ENCODE measurements at places on chromosomes 12 and 14.

GRCh38 chr14:64147126-64147790 is 146.9 kb downstream of the ESR2 start:
- DNase-seq: no peak

DNA sequence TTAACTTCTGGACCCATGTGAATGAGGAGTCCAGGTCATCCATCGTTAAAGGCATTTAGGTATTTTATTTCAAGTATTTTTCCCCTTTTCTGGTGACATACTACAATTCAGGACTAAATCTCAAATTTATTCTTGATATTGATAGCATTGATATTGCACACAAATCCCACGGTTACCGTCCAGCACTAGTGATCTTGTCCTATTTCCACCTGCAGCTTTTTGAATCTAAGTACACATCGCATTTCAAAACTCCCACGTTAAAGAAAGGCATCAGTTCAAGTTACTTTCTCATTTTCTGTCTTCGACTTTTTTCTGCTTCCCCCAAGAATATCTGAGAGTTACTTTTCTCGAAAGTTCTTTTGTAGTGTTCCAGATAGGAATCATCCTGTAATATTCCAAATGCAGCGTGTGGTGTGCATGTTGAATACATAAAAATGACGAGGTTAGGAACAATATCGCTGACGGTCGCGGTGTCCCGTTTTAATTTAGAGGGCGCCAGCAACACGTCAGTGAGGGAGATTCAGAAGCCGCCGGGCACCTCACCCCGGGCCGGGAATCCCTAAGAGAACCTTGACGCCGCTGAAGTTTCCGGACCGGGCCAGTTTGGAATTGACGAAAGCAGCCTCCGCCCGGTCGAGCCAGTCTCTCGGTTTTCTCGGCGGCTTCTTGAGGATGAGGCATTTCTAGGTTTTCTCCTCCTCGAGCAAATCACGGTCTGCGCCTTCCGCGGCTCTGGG is 569 bp upstream of the RGS6 start:
- no peak for DNase-seq

DNA sequence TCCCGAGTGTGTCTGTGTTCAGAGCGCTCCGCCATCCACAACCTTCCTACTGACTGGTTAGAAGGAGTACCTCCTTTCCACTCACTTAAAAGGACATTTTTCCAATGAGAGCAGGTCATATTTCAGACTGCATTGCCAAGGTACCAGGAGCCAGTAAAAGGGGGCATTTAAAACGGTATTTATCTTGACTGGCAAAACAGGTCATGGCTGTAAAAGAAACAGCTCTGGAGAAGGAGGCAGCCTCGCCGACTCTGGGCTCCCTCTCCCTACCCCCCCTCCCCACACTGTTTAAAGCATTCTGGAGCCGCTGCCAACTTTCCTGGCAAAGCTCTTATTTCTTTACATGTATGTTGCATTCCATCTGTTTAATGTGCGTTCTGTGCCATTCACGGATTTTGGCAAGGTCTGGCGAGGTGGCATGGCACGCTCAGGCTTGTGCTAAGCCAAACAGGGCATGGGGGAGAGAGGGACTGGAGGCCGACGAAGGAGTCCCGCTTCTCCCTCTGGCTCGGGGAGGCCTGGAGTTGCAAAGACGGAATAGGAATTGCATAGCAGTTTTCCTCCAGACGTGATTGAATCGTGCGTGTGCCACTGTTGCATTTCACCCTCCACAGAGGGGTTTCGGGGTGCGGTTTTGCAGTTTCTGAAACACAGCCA is 41.2 kb upstream of the MED13L start:
- DNase-seq: no peak

GRCh38 chr12:31331242-31331641 is 5.3 kb upstream of the SINHCAF start:
- no peak for DNase-seq

DNA sequence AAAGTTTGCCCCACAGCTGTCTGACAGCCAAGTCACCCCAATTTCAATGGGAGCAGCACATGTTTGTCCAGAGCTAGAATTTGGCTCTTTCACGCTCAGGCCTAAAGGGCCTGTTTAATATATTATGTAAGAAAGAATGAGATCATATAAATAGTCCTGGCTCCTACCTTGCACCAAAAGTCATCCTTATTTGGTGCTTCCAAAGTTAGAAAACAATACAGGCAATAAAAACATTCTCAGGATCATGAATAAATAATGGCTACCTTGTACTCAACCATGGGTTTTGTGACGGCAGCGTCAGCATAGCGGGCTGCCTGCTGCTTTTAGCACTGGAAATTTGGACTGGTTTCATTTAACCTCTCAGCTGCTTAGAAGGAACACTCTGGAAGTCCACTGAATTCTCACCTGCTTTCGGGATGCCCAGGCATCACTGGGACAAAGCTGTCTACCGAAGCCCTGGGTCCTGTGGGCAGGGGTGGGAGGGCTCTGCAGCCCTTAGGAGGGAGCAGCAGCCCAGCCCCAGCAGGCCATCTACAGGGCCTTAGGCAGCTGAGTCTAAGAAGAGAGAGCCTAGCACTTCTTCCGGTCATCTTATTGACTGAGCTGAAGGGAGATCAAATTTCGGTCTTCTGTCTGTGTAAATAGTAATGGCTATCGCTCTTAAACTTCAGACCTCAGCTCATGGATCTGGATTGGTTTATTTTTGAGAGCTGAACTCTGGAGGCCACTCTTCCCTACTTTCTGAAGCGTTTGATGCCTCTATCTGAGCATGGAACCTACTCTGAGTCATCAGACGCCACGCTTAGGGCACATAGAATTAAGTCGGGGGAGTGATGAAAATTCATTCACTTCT is 106.5 kb downstream of the SAMD4A start:
- DNase-seq: no peak

GRCh38 chr14:96799489-96800054 is 2.4 kb downstream of the VRK1 start:
- no peak for DNase-seq

- no peak for DNase-seq
Observed at GRCh38 chr12:3158851-3159465, 81.8 kb downstream of the TSPAN9 start.

DNA sequence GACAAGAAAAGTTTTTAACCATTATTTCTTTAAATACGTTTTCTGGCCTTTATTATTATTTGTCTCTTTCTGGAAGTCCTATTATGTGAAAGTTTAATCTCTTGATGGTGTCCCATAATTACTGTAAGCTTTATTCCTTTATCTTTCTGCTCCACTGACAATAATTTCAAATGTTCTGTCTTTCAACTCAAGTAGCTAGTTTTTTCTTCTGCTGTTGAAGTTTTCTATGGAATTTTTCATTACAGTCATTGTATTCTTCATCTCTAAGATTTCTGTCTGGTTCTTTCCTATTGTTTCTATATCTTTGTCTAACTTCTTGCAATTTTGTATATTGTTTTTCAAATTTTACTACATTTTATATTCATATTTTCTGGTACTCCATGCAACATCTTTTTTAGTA is 173.6 kb upstream of the MGAT4C start:
- no peak for DNase-seq

GRCh38 chr12:39032034-39032433 is 126.6 kb upstream of the CPNE8 start:
- DNase-seq: no peak

GRCh38 chr12:110501399-110501751 is 536 bp downstream of the VPS29 start:
- no peak for DNase-seq

Data from suprapubic skin (tissue), 4 donors.